ENCODE measurements at places on chromosomes 4 and X.

GRCh38 chr4:34419871-34420270, 1824.4 kb downstream of the ARAP2 start:
- no peak for DNase-seq

DNA sequence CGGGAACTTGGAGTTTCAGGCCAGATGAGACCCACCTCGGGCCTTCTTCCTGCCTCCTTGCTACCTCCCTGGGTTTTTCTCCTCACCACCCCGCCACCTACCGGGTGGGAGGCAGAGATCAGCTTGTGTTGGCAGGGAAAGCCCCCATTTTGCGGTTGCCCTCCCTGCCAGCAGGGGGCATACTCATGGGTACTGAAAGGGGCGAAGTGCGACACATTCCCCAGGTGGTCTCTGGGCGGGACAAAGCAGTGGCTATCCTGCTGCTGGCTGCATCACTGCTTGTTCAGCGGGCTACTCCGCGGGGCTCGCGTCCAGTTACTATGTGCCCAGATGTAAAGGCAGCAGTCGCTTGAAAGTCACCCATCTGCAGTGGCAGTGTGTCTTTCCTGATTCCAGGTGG, 330.3 kb downstream of the PDHA2 start:
- no peak for DNase-seq

GRCh38 chr4:55132775-55133174, 7.4 kb upstream of the KDR start:
- no peak for DNase-seq

DNA sequence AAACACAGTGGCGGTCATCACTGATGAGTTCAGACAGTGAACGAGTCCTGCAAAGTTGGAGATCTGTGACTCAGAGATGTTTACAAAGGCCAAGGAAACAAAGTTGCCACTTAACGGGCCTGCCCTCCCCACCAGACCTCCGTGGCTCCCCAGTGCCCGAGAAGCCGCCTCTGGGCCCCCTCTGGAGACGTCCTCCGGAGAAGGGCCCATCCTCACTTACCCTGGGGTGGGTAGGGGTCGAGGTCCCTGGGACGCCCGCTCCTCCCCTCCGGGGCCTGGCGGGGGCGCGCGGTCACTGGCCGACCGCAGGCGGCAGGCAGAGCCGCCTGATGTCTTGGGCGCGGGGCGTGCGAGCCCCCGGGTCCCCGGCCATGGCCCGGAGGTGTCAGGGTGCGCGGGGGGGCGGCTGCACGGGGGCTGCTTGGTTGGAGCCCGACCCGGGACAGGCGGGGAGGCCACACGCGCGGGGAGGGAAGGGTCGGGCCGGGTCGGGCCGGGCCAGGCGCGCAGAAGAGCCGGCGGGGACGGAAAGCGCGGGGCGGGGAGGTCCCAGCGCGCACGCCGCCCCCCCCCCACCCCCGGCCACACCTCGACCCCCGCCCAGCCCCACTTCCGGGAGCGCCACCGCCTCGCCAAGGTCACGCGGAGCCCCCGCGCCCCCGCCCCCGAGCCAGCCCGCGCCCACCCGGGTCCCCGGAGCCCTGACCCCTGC, 529 bp downstream of the DHRSX start:
- DNase-seq, result no peak

- no peak for DNase-seq
These were observed 36.2 kb upstream of the NDNF start for GRCh38 chr4:121108557-121108956.

- no peak for DNase-seq
These were observed 58.9 kb downstream of the HAUS3 start for GRCh38 chr4:2182994-2183393.

DNA sequence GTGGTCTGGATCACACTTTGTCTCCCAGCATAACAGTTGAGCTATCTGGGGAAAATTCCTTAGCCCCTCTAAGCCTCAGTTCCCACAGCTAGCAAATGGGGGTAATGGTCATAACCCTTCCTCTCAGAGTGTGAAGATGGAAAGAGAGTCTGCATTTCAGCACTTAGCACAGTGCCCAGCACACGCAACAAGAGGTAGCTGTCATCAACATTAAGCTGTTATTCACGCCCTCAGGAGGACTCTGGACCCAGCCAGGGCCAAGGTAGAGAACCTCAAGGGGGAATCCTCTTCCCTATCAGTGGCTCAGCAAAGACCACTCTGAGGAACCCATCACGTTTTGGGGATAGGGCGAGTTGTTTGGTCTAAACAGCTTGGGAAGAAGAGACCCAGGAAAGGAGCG, 258.6 kb downstream of the FBXW7 start:
- DNase-seq, result no peak

GRCh38 chr4:104649631-104650030, 154.9 kb upstream of the CXXC4 start:
- no peak for DNase-seq

GRCh38 chr4:71570492-71570891, 213.4 kb downstream of the GC start:
- DNase-seq, result no peak

DNA sequence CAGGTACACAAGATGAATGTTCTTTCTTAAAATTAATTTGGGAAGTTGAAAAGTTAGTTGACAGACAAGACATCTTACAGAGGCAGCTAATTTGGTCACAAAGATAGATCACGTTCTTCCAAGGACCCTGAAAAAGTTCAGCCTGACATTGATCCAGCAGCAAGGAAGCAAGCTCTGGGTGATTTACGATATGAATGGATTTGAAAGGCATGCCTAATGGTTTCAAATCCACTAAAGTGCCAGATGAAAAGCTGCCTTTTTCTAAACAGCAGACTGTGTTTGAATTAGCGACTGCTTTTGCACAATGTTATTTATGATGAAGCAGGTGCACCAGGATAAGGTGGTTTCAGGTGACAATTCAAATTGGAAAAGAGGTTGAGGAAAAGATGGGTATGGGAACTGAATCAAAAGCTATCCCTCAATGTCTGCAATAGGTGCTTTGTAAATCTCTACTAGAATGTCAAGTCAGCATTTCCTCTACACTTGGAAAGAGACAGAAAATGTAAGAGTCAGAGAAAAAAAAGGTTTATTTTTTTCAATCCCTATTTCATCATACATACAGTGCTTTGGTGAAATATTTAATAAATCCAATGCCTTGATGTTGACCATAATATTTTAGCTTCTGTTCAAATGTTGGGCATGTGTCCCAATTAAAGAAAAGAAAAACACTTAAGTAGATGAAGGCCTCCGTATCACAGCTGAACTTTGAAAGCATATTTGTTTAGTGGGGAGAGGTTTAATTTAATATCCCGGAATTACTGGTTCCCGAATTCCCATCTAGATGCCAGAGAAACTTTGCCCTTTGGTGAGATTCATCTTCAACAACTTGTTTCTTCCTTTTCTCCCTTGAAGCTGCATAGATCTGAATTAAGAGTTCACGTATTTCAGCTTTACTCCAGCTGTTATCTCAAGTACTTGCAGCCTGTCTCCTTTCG, 6.0 kb downstream of the RASGEF1B start:
- no peak for DNase-seq

GRCh38 chr4:118814891-118815290, 21.0 kb downstream of the SEC24D start:
- DNase-seq, result no peak

GRCh38 chr4:26866781-26867180, 6.1 kb downstream of the STIM2 start:
- DNase-seq, result no peak

DNA sequence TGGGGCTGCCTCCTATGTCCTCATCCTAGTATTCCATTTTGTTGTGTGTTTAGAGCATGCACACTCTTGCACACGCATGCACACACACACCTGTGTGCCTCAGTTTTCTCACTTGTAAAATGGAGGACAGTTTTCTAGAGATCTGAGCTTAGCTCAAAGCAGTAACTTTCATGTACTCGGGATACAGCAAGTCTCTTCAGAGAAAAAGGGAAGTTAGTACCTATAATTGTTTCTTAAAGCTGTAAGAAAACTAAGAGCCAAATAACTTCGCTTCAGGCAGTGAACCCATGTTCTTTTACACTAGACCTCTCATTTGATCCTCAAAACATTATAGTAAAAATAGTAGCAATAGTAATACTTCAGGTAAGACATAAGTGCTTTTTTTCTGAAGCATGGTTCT, 49.6 kb downstream of the KIT start:
- no peak for DNase-seq

- no peak for DNase-seq
These were observed 82.1 kb upstream of the BANK1 start for GRCh38 chr4:101708293-101709039.

- no peak for DNase-seq
These were observed 19.3 kb downstream of the PPP2R2C start for GRCh38 chr4:6452897-6453687.

- DNase-seq, result no peak
These were observed 857.9 kb upstream of the HTR2C start for GRCh38 chrX:113726009-113726408.

GRCh38 chrX:134658002-134658759, at the start of gene PLAC1:
Gene PLAC1 (minus strand): TSS chrX:134658471. CDS start chrX:134566682, 91,789 bp downstream.
- no peak for DNase-seq

GRCh38 chrX:130758072-130758471, 144.9 kb downstream of the ENOX2 start:
- no peak for DNase-seq

DNA sequence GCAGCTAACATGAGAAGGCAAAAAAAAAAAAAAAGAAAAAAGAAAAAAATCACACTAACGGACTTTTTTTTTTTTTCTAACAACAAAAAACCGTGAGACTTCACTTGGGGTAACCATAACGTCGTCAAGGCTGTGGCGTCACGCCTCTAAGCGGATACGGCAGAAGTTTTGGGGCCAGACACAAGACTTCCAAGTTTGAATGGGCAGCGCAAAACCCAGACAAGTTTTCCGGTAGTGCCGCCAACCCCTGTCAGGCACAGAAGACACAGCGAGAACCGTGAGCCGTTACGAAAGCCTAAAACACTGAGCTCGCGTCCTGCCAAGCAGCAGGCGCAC, 556 bp upstream of the SMARCA5 start:
- no peak for DNase-seq

GRCh38 chr4:168647646-168648375, 151.0 kb downstream of the PALLD start:
- DNase-seq, result no peak

GRCh38 chrX:105463473-105463872, 243.0 kb upstream of the TEX13A start:
- DNase-seq, result no peak

- no peak for DNase-seq
These were observed 82.1 kb downstream of the PPEF2 start for GRCh38 chr4:75820197-75820596.

GRCh38 chr4:162408309-162408708, 244.5 kb upstream of the FSTL5 start:
- DNase-seq, result no peak

DNA sequence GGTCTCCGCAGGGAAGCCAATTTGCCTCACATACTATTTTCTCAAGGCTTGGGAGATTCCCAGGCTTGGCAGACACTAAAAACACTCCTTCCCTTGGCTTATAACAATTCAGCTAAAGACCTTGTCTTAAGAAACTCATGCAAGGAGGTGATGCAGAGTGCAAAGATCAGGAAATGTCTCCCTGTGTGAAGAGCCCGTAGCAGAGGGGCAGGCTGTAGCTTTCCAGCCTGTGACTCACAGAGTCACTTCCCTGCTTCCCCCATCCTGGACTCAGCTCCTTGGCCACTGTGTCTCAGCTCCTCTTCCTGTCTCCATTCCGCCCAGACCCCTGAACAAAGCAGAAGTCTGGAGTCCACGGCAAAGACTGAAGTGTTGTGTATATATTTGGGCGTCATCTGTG, 56.1 kb downstream of the KDR start:
- DNase-seq, result no peak

DNA sequence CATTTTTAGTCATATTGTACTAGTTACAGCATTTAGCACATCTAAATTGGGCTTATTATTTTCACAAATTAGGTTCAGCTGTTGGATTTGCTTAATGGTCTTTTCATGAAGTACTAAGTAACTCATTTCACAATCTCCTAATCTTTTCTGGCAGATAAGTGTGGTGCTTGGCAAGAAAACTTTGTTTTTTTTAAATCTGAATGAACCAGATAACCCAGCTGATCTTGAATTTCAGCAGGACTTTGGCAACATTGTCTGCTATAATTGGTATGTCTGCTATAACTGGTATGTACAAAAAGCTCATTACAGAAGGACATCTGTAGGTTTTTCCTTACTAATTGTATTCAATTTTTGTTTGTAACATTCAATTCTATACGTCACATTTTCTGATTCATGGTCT, 22.7 kb downstream of the WDR19 start:
- DNase-seq, result no peak

- DNase-seq, result no peak
These were observed 6.7 kb upstream of the IRAK1 start for GRCh38 chrX:154026136-154027021.

DNA sequence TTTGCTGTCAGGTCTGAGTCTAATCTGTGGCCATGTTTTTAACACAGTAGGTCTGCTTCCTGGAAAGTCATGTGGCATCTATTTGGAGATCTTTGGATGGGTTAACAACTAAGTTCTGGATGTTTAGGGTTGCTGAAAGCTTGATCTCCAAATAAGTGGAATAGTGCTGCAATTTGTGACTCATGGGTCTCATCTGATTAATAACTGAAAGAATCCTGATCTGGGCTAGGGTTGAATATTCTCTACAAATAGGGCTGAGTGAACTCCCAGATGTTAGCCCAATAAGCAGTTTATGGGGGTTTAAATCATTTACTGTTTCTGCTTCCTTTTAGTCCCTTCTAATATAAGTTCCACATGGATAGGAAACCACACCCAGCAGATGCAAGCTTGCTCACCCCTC, 23.1 kb downstream of the CT47C1 start:
- no peak for DNase-seq

DNA sequence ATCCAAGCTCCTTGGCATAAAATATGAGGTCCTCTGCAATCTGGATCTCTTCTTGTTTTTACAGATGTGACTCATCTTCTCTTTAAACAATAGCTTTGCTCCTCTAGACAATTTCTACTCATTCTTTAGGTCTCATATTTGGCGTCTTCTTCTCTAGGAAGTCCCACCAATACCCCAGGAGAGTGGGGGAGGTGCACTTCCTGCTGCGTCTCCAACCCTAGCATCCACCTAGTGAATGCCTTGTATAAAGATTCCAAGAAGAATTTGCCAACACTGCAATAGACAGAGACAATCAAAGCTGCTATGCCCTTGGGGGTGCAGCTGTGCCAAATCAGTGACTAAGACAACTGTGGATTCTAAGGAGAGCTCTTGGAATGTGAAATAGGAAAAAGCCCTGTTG, 45.7 kb upstream of the SLC10A7 start:
- DNase-seq, result no peak

GRCh38 chr4:37132351-37132974, 112.1 kb upstream of the NWD2 start:
- no peak for DNase-seq

DNA sequence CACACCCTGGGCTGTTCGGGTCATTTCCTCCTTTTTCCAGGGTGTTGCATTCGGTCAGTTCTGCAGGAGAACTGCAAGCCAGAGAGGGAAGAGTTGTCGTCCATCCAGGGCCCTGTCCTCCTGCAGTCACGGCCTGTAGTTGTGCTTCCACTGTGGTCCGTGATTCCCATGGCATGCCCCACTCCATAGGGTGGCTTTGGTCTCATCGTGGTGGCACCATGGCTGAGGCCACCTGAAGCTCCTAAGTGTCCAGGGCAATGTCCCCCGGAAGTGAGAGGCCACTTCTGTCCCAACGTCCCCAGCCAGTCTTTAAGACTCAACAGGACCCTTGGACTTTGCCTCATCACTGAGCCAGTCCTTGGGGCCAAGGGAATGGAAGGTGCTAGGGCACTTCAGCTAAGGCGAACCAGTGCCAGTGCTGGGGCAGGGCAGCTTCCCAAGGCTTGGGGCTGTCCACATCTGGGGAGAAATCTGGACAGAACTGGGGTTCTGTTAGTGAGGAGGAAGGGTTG, 83.7 kb downstream of the HTRA3 start:
- no peak for DNase-seq

GRCh38 chr4:26819478-26820095, 41.1 kb upstream of the STIM2 start:
- DNase-seq, result no peak
